ENCODE measurements at places on chromosomes 6 and 20.

GRCh38 chr20:32524829-32525501 lies 60.2 kb downstream of the NOL4L start:
- no peak for DNase-seq

- peak; percentile 40 for DNase-seq
Measured at GRCh38 chr6:143449714-143450452, 612 bp downstream of the ADAT2 start.

- no peak for DNase-seq
Measured at GRCh38 chr6:57342148-57342669, 24.8 kb downstream of the PRIM2 start.

GRCh38 chr20:12047838-12048432 lies 130.2 kb downstream of the BTBD3 start:
- peak; percentile 59 for DNase-seq

Measured in fibroblast of skin of right biceps (primary cell).